ENCODE measurements at places on chromosomes 12 and 14.
A peak's percentile ranks its signal among the peaks of the same experiment; 100 is the strongest.

DNA sequence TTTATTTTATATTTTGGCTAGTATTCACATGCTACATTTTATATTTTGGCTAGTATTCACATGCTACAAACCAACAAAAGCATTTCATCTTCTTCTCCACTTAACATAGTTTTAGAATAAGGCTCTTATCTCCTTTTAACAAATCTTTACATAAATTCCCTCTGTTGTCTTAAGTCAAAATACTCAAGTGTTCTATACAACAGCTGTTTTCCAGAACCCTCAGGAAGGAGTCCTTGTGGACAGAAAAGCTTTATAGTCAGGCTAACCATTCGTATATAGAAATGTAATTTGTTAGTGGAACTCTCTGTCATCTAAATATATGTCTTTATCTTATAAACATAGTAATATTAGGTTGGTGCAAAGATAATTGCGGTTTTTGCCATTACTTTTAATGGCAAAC, 191.0 kb upstream of the FLRT2 start:
- DNase-seq, result no peak

DNA sequence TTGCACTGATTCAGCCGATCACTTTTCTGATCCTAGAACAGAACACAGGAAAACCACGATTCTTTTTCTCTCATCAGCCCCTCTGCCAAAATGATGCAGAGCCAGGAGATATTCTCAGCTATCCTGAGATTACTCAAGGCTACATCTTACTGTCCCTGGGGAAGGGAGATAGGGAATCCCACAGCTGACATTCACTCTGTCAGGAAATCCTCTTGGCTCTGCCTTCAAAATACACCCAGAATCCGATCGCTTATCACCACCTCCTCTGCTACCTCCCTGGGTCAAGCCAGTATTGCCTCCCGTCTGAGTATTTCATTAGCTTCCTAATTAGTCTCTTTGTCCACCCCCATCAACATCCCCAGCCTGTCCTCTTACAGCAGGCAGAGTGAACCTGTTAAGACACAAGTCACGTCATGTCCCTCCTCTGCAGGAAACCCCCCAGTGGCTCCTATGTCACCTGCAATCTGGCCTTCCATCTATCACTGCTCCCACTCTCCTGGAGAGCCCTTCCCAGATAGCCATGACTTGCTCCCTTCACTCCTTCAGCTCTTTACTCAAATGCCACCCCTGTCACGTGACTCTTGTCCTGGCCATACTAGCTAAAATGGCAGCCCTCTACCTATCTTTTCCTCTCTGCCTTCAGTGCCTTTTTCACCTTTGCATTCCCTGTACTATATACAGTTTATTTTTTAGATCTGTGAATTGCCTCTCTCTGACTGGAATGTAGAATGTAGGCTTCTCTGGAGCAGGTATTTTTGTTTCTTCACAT, 70.3 kb downstream of the GALNT4 start:
- DNase-seq, result peak; percentile 77

- DNase-seq, result no peak
Measured at GRCh38 chr12:1815814-1816729, 4.3 kb upstream of the LRTM2 start.

- DNase-seq, result no peak
Measured at GRCh38 chr12:100345020-100345767, 11.7 kb upstream of the SLC17A8 start.

GRCh38 chr14:32081901-32082300, 4.8 kb downstream of the ARHGAP5 start:
- peak; percentile 64 for DNase-seq

- DNase-seq, result no peak
Measured at GRCh38 chr12:104890476-104891096, 67.5 kb downstream of the SLC41A2 start.

DNA sequence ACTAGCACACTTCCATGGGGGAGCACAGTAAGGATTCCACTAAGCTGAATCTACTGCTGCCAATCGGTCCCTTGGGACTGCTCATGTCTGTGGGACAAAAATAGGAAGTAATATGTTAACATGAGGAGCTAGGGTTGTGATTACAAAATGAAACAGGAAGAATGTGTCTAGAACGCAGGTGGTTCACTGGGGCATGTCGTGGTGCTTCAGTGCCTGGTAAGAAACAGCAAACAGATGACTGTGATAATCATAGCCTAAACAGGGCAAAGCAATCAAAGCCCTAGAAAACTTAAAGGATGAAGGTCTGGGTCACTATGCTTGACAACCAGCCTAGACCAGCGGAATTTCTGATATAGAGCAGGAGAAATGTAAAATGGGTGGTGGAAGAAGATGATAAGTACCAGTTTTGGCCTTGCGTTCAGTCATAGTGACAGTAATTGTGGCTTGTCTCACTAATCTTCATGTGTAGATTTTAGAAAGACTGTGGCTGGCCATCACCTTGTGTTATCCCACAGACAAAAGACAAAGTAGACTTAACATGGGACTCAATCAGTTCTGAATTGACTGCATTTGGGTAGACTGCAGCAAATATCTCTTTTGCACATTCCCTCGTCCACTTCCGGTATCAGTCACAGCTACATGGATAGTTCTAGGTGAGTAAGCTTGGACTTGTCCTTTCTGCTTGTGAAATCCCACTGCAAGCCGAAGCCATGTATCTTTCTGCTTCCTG, 51.4 kb downstream of the WASHC3 start:
- DNase-seq, result no peak

DNA sequence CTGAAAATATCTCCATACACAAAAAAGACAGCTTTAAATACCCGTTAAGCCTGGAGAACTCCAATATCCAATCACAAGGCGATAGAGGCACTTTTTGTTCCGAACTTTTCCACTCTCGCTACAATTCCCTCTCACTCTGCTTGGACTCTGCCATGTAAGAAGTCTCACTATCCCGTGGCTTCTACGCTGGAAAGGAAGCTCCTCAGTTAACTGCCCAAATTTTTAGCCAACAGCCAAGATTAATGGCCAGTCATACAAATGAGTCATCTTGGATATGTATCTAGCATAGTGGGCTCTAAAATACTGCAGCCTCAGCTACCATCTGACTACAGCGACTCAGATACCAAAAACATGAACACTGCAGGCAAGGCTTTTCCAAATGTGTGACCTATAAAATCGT, 45.5 kb upstream of the RERGL start:
- no peak for DNase-seq
